ENCODE measurements at places on chromosomes 3 and 15. TPM values are rescaled to one million over a fixed set of nuclear protein-coding genes. Genes with fewer than 3 reads are reported as not detected.

Gene SAMMSON
- total RNA-seq, result 3.4 TPM

Gene GRIP2
- total RNA-seq, result 2.3 TPM

Gene RGMA
- 47.1 TPM for total RNA-seq

Gene VWA5B2
- total RNA-seq, result 0.53 TPM
